NCI-H1694 (cell line): ENCODE measurements at places on chromosomes 11 and 22.

- DNase-seq: no peak
Observed at GRCh38 chr22:29661336-29661735, 57.9 kb downstream of the NF2 start.

DNA sequence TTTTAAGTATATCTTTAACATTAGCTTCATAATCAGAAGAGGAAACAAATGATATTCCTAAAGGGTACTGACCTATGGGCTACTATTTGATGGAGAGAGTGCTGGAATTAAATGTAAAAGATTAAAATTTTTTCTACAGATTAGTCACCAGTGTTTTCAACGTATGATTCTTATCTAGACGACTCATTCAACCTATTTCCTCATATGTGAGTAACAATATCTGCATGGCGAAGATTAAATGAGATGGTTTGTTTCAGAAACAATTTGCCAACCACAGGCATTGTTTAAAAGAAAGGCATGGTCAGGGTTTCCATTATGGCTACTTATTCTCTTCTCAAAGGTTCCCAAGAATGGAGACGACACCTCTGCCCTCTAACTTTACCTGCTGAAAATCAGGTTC is 20.4 kb downstream of the OR56B4 start:
- DNase-seq: no peak

- no peak for DNase-seq
Observed at GRCh38 chr22:31206896-31207687, 5.0 kb upstream of the LIMK2 start.

DNA sequence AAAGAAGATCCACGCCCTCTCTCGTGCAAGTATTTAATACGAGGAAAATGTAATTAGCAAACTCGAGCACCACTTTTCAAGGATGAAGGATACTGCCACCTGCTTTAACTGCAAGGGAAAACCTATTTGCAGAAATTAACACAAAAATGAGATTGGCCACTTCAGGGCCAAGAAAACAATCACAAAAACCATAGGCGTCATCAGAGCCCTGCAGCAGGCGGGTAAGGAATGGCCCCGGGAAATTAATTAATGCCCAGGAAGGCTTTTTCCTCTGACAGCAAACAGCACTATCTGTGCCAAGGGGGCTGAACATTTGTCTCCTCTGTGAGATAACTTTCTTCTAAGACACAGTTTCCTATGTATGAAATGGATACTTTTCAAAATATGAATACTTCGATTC is 255.7 kb downstream of the CTTN start:
- no peak for DNase-seq

DNA sequence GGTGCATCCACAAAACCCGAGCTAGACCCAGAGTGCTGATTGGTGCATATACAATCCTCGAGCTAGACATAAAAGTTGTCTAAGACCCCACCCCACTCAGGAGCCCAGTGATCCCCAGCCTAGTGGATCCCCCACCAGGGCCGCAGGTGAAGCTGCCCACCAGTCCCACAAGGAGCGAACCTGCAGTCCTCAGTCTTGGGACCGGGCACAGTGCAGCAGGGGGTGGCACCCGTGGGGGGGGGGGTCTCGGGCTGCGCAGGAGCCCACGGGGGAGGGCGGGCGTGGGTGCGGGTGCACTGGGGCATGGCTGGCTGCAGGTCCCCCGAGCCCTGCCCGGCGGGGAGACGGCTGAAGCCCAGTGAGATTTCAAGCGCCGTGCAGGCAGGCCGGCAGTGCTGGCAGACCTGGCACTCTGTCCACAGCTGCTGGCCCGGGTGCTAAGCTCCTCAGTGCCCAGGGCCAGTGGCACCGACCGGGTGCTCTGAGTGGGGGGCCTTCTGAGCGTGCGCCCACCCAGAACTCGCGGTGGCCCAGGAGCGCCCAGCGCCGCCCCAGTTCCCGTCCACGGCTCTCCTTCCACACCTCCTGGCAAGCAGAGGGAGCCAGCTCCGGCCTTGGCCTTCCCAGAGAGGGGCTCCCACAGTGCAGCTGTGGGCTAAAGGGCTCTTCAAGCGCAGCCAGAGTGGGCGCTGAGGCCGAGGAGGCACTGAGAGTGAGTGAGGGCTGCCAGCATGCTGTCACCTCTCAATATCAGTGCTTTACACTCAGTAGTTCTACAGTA is 989.1 kb downstream of the FAM181B start:
- no peak for DNase-seq

DNA sequence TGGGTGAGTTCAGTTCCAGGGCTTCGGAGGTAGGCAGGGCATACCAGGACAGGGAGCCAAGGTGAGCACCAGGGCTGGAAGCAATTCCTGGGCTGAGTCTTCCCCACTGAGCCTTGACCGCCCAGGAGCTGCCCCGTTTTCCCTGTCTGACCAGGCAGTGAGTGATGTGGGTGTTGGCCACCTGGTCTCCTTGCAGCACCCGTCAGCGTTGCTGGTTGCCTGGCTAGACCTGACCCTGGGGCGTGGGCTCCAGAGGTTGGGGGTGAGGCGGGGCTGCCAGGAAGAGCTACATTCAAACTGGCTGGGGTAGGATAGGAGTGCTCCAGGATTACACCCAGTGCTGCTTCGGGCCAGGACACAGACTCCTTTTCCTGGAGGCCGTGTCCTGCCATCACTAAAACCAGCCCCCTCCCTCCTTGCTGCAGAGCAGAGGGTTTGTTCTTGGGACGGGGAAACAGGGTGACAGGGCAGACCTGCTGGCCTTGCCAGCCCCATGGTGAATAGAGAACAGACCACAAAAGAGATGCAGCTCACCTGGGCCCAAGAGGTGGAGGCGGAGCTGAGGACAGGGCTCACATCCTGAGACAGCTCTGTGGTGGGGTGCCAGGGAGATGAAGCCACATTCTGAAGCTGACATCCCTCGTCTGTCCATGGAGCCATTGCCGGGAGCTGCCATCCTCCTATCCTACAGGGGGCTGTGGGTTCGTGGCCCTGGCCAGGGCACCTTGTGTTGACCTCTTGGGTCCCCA is 14.2 kb downstream of the INCENP start:
- DNase-seq: no peak

- DNase-seq: no peak
Observed at GRCh38 chr11:101567071-101567470, 16.7 kb downstream of the TRPC6 start.
